ENCODE measurements at places on chromosomes 11 and 22. TPM values are rescaled to one million over a fixed set of nuclear protein-coding genes. Genes with fewer than 3 reads are reported as not detected.
A peak's percentile ranks its signal among the peaks of the same experiment; 100 is the strongest.

DNA sequence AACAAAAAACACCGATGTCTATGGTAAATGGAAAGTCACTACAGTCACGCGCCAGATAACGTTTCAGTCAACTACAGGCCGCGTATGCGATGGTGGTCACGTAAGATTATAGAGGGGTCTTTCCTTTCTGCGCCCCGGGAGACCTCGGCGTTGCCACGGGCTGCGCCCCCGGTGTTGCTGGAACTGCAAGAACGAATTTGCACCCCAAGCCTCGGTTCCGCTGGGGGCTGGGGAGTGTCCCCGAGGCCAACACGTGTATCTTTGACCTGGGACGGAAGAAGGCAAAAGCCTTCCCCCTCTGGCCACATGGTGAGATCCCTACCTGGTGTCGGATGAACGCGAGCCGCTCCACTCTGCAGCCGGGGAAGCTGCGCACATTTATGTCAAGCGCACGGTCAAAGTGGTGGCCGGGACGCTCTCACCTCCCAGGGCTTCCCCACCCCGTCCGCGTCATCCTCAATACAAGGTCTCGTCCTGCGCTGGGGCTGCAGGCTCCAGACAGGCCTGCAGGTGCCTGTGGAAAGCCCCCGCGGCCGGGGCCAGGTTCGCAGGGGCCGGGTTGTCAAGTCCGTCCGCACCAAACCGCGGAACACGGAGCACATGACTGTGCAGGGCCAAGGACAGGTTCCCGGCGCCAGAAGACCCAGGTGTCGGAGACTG, 29.3 kb upstream of the APLP2 start:
- DNase-seq, result no peak
- no peak overlapping the region for H3K4me3 ChIP-seq
- no peaks in the 10 kb centered on the region for H3K27me3 ChIP-seq
- no peaks in the 10 kb centered on the region for H3K36me3 ChIP-seq
- H3K4me1 ChIP-seq, result no peaks in the 10 kb centered on the region
- H3K27ac ChIP-seq, result no peak overlapping the region

GRCh38 chr11:61362542-61362875, 335 bp downstream of the TMEM138 start:
- H3K27me3 ChIP-seq, result no peaks in the 10 kb centered on the region
- H3K4me1 ChIP-seq, result no peaks in the 10 kb centered on the region
- peak overlapping the region; percentile 95 for H3K4me3 ChIP-seq
- peaks cover 13% of the 10 kb centered on the region for H3K36me3 ChIP-seq
- no peak for DNase-seq
- H3K27ac ChIP-seq, result peak overlapping the region; percentile 91

DNA sequence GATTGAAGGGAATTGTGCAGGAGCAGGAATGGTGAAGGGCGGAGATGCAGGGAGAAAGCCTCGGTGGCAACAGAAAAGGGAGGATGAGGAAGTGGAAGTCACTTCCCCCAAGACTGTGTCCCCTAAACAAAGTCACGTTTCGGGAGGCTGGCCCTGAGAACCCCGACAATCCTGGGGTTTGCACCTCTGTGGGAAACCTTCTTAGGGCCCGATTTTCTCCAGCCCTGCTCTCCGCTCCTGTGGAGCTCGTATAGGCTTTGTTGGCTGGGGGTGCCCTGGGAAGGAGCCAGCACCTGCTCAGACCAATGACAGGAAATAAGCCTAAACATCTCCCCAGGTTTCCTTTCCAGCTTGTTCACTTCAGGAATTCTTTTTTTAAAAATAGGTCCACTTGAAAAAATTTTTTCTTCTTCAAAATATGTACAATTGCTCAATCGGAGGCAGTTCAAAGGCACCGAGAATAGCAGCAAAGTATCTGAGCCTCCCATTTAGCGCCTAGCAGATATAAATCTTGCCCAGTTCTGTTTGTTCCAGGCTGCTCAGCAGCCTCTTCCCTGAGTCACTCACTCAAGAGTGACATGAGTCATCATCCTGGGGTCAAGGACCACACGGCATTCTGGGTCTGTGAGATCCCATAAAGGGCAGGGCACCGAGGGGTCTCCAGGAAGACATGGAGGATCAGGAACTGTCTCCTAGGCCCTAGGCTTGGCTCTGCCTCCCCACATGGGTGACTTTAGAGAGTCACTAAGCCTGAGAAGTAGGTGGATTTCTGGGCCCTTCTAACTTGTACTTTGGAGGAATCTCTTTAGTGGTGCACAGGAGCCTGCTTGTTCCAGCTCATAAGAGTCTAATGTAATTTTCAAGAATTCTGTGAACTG, 34.0 kb downstream of the IRAG1 start:
- H3K27me3 ChIP-seq, result no peaks in the 10 kb centered on the region
- H3K4me1 ChIP-seq, result peaks cover 7% of the 10 kb centered on the region
- no peak overlapping the region for H3K4me3 ChIP-seq
- peak overlapping the region; percentile 95 for H3K27ac ChIP-seq
- H3K36me3 ChIP-seq, result no peaks in the 10 kb centered on the region

GRCh38 chr11:117226388-117227385, 5.2 kb downstream of the PCSK7 start:
- H3K36me3 ChIP-seq, result peaks cover 5% of the 10 kb centered on the region
- no peak overlapping the region for H3K27ac ChIP-seq
- no peaks in the 10 kb centered on the region for H3K27me3 ChIP-seq
- peak; percentile 76 for DNase-seq
- H3K4me3 ChIP-seq, result no peak overlapping the region

DNA sequence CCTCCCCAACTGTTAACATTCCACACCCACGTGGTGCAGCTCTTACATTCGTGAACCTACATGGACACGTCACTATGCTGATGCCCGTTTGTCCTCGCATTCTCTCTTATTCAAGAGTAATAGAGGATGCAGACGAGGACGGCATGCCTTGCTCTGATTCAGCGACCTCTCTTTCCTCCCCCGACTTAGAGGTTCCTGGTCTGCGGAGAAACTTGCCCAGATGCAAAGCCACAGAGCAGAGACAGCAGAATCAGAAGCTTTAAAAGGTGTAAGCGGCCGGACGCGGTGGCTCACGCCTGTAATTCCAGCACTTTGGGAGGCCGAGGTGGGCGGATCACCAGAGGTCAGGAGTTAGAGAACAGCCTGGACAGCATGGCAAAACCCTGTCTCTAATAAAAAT, 288.0 kb downstream of the NTM start:
- no peak overlapping the region for H3K27ac ChIP-seq
- no peak for DNase-seq
- H3K4me3 ChIP-seq, result no peak overlapping the region
- H3K4me1 ChIP-seq, result no peaks in the 10 kb centered on the region
- no peaks in the 10 kb centered on the region for H3K27me3 ChIP-seq

DNA sequence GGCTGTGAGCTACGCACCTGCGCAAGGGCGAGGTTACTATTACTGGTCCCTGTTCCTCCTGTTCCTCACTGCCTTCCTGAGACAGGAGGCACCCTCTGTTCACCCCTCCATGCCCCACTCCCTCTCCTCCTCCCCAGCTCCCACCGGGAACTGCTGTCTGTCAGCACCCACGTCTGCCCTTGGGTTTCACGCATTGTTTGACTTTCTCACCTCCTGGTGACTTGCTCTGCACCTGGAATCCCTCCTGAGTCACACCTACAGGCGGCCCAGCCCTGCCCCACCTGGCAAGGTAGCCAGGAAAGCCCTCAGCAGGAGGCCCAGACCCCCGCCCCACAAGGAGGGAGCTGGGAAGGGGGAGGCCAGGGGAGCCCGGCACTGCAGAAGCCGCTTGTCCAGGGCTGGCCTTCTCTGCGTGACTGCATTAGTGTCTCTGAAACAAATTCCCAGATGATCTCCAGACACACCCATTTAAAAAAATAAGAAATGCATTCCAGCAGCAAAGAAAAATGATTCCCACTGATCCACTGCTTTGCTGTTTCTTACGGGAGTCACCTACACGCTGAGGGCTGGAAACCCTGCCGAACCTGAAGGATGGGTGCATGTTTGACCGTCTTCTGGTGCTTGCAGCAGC, 86.4 kb downstream of the CELSR1 start:
- no peak for DNase-seq
- no peaks in the 10 kb centered on the region for H3K4me1 ChIP-seq
- no peaks in the 10 kb centered on the region for H3K36me3 ChIP-seq
- no peaks in the 10 kb centered on the region for H3K27me3 ChIP-seq

DNA sequence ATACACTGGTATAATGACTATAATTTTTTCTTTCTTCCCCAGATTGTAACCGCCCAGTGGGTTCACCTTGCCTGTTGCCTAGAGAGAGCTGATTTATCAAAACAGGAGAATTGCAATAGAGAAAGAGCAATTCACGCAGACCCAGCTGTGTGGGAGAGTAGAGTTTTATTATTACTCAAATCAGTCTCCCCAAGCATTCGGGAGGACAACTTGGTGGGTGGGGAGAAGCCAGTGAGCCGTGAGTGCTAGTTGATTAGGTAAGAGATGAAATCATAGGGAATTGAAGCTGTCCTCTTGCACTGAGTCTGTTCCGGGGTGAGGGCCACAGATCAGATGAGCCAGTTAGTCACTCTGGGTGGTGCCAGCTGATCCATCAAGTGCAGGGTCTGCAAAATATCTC, 73.2 kb downstream of the SLC35F2 start:
- H3K27me3 ChIP-seq, result no peaks in the 10 kb centered on the region
- no peaks in the 10 kb centered on the region for H3K36me3 ChIP-seq
- no peak overlapping the region for H3K4me3 ChIP-seq
- no peaks in the 10 kb centered on the region for H3K4me1 ChIP-seq
- no peak for DNase-seq

GRCh38 chr11:122812638-122813037, 25.7 kb upstream of the CRTAM start:
- no peak overlapping the region for H3K27ac ChIP-seq
- H3K4me3 ChIP-seq, result no peak overlapping the region
- no peaks in the 10 kb centered on the region for H3K36me3 ChIP-seq
- no peaks in the 10 kb centered on the region for H3K4me1 ChIP-seq
- H3K27me3 ChIP-seq, result no peaks in the 10 kb centered on the region
- no peak for DNase-seq

- DNase-seq, result no peak
- no peak overlapping the region for H3K27ac ChIP-seq
- H3K4me3 ChIP-seq, result no peak overlapping the region
- no peaks in the 10 kb centered on the region for H3K36me3 ChIP-seq
Measured at GRCh38 chr11:12800032-12800671, 125.9 kb downstream of the TEAD1 start.

- no peak for DNase-seq
- H3K36me3 ChIP-seq, result no peaks in the 10 kb centered on the region
- H3K27ac ChIP-seq, result no peak overlapping the region
Measured at GRCh38 chr22:47570851-47571250, 808.4 kb downstream of the TBC1D22A start.

DNA sequence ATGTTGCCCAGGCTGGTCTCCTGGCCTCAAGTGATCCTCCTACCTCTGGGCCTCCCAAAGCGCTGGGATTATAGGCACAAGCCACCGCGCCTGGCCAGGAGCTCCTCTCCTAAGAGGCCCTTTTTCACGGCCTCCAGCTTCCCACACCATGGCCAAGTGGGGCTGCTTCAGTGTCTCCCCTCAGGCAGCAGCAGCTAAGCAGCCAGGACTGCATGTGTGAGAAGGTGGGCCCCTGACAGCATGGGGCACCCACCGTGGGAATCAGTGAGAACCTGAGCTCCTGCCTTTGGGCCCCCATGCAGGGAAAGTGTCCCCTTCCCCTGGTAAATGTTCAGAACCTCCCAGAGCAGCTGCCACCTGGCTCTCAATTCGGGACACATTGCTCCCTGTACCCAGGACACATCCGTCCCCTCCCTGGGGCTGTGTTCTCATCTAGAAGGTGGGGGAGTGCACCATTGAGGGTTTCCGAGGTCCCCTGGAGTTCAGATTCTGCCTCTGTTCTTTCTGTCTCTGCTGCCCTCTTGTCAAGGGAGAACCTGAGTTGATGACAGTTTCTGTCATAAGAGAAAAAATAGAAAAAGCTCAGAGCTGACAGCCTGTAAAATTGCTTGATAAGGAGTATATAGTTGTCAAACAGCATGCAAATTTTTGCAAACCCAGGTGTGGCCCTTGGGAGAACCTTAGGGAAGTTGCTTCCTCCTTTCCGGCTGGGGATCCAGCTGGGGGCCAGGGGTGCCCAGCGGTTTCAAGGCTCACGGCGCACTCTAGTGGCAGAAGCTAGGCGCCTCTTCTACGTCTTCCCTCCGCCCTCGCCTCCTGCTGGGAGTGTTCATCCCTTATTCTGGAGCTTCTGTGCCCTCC, 29.7 kb downstream of the FAM83F start:
- no peak overlapping the region for H3K27ac ChIP-seq
- no peak overlapping the region for H3K4me3 ChIP-seq
- peak; percentile 73 for DNase-seq
- no peaks in the 10 kb centered on the region for H3K36me3 ChIP-seq
- no peaks in the 10 kb centered on the region for H3K27me3 ChIP-seq

DNA sequence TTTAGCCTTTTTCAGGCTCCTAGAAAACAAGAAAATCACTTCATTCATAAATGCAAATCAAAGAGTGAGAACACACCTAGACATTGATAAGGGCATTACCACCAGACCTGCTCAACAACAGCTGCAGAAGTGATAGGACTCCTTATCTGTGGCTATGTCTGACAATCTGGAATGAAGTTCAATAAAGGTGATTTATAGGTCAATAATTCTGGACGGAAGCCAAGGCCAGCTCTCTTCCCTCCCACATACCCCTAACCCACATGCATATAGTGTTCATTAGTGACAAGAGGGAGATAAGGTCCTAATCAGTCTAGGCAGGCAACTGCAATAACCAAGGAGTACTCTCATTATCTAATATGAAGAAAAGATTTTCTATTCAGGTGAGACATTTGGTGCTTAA, 111.3 kb downstream of the ETS1 start:
- DNase-seq, result no peak
- H3K36me3 ChIP-seq, result peaks cover 3% of the 10 kb centered on the region
- H3K4me1 ChIP-seq, result peaks cover 2% of the 10 kb centered on the region
- no peaks in the 10 kb centered on the region for H3K27me3 ChIP-seq
- H3K27ac ChIP-seq, result no peak overlapping the region

- H3K4me1 ChIP-seq, result no peaks in the 10 kb centered on the region
- no peak overlapping the region for H3K4me3 ChIP-seq
- H3K27ac ChIP-seq, result no peak overlapping the region
- H3K27me3 ChIP-seq, result no peaks in the 10 kb centered on the region
- DNase-seq, result no peak
Measured at GRCh38 chr22:44483878-44484277, 14.2 kb downstream of the RTL6 start.

DNA sequence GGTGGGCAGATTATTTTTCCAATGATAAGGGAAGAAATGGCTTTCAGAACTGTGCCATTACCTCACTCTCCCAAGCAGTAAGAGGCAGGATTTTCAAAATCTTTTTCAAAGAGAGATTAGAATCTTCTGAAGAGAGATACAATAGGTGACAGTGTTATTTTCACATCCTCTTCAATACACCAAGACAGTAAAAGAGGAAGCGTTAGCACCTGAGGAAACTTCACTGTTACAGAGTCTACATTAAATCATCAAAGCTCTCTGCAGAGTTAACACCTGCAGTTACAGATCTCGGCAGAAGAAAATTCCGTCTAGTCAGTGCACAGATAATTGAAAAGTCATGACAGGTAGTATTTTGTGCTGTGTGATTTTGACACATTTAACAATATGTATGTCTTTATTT, 144.9 kb downstream of the PGR start:
- H3K27me3 ChIP-seq, result no peaks in the 10 kb centered on the region
- no peak for DNase-seq
- no peak overlapping the region for H3K27ac ChIP-seq
- H3K4me3 ChIP-seq, result no peak overlapping the region
- no peaks in the 10 kb centered on the region for H3K36me3 ChIP-seq

Gene HSCB
- 12.0 TPM for total RNA-seq

Gene UPB1
- 1.2 TPM for total RNA-seq

Gene SLC22A9
- not detected for total RNA-seq

Gene C11orf91
- 0.97 TPM for total RNA-seq

Gene IL18
- 11.1 TPM for total RNA-seq

Gene NPTXR
- 16.5 TPM for total RNA-seq

Gene CHRM1
- total RNA-seq, result not detected

Gene MMP13
- total RNA-seq, result not detected

Data from aorta (tissue), 5 donors.